Activated naive CD4-positive, alpha-beta T cell (primary cell): ENCODE measurements at places on chromosomes 3 and 15.

GRCh38 chr15:61521953-61522352 is 292.9 kb upstream of the RORA start:
- no peak for DNase-seq

DNA sequence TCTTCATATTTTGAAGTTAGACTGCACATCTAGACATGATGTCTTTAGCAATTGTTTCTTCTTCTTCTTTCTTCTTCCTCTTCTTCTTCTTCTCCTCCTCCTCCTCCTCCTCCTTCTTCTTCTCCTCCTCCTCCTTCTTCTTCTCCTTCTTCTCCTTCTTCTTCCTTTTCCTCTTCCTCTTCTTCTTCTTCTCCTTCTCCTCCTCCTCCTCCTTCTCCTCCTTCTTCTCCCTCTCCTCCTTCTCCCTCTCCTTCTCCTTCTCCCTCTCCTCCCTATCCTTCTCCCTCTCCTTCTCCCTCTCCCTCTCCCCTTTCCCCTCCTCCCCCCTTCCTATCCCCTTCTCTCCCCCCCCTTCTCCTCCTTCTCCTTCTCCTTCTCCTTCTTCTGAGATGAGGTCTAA is 21.9 kb downstream of the TCF12 start:
- DNase-seq, result no peak

DNA sequence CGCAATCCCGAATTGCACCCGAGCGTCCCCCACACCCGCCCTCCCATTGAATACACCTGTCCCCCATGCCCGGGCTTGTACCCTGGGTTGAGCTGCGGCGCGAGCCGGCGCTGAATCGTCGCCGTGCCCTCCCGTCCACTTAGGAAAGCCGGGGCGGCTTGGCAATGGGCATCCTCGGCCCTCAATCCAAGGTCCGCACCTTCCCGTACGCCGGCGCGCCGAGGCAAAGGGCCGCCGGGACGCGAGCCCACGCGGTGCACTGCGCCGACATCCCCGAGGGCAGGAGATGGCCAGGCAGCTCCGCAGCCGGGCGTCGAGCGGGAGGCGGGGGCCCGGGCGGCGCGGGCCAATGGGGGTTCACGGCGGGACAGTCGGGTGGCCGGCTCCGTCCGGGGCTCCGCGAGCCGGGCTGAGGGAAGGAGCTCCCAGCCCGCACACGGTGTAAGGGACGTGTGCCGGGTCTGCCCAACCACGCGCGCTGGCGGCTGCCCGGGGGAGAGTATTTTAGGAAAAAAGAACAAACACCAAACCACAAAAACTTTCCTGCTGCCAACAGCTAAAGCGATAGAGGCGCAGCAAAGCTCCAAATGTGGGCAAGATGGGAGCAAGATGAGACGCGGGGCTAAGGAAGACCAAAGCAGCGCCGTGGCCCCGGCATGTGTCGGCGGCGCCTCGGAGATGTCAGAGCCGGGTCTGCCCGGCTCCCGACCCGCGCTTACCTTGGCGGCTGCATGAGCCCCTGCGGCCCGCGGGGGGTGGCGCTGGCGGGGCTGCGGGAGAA is 621 bp downstream of the RGMA start:
- no peak for DNase-seq

DNA sequence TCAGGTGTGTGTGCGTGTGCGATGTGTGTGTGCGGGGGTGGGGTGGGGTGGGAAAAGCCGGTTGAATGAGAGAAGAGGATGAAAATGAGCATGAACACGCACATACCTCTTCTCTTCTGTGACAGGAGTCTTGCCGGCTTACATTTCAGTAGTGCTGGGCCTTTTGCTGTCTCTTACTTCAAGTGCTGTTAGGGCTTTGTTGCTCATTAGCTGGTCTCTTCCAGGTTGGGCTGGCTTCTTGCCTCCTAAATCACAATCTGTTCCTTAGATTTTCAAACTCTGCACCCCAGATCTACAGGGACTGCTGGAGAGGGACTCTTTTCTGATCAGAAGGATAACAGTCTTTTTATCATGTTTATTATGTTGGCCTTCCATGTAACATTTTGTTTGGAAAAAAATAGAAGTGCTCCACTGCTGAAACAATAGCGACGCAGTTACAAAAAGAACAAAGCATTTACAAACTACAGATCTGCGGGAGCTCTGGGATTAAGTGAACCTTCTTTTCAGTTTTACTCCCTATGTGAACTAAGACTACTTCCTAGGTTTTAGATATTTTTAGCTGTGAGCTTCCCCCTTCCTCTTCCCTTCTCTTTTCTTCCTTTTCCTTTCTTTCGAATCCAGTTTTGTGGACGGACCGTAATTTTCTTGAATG is 48.5 kb downstream of the USP13 start:
- DNase-seq, result no peak

DNA sequence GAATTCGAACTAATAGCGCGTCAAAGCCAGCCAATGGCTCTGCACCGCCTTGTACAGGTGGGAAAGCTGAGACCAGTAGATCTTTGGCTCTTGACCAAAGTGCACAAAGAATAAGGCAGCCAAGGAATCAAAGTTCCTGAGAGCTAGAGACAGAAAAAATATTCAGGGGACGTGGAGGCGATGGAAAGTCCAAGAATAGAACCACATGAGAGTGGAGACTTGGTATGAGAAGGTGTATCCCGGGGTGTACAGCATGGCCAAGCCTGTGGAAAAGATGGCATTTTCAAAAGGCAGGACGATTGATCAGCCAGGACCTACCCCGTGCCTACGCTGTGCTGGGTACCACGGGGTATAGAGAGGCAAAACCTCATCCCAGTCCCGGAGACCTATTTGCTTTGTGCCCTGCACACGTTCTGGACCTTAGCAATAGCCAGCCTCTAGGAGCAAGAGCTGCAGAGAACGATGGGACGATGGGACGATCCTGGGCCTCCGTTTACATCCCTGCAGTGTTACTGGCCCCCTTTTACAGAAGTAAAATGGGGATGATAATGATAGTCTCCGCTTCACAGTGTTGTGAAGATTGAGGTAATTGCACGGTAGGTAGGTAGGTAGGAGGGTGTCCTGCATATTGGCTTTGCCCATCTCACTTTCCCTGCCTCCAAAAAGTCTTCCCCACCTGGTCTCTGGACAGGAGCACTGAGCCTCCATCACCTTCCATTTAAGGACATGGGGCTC is 583 bp upstream of the RBSN start:
- DNase-seq, result no peak

- peak; percentile 58 for DNase-seq
These were observed 7.2 kb downstream of the CLCN2 start for GRCh38 chr3:184354121-184354728.

DNA sequence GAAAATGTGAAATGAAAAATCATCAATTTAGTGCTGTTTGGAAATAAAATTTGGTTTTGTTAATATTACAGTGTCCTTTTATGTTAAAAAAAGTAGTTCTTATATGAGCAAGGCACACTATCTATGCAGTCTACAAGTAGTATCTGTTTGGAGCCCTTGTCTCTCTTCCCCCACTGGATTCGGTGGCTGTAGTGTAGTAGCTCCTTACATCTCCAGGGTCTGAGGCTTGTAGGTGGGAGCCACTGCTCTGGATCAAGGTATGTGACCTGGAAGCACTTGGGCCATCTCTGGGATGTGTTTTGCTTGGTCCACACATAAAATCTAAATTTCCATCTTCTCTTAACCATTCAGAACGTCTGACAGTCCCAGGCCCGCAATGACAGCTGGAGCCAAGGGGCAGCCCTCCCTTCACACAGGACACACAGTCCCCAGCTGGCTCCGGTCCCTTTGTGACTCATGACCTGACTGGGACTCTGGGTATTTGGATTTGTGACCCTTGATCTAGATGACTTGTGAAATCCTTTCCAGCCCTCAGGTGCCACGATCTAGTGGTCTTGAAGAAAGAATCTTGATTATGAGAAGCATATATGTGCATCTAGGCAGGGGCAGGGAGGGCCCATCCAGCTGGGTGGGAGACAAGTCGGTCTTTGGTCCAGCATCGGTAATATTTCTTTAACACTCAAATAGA is 80.0 kb downstream of the USP13 start:
- no peak for DNase-seq

GRCh38 chr3:32432711-32433530 is 41.3 kb downstream of the CMTM7 start:
- DNase-seq, result no peak

DNA sequence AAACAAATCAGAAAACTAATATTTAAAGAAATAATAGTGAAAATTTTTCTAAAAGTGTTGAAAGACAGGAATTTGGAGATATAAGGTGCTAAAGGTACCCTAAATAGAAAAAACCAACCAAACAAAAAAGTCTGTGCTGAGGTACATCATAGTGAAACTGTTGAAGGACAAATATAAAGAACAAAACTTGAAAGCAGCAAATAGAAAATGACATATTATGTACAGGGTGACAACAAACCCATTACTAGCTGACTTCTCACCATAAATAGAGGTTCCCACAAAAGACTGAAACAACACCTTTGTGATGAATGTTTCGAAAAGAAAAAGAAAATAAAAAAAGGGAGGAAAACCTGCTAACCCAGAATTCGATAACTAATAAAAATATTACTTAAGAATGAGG is 502.5 kb upstream of the NECTIN3 start:
- no peak for DNase-seq

DNA sequence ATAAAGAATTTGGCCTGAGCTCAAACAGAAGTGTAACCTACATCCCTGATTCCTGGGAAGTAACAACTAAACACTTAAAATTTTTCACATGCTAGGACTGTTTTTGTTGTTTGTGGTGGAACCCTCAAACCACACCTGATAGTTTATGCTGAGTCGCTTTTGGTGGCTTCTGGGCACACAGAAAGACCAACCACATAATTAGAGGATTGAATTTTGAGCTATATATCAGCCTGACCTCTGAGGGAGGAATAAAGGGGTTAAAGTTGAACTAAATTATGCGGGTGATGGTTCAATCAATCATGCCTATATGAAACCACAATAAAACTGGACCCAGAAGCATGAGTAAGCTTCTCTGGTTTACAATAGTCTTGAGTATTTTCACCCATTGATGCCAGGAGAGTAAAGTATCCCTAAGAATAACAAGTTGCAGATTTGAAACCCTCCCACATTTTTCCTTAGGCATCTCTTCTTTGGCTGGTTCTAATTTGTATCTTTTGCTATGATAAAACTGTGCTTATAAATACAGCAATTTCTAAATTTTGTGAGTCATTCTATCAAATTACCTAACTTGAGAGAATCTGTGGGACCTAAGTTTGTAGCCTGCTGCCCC is 1304.5 kb upstream of the GBE1 start:
- no peak for DNase-seq

GRCh38 chr3:933326-933725 is 159.5 kb upstream of the CNTN6 start:
- no peak for DNase-seq

- DNase-seq, result no peak
These were observed 36.9 kb downstream of the GALNT15 start for GRCh38 chr3:16211176-16211904.

- DNase-seq, result no peak
These were observed 122.0 kb upstream of the BFSP2 start for GRCh38 chr3:133277813-133278212.

DNA sequence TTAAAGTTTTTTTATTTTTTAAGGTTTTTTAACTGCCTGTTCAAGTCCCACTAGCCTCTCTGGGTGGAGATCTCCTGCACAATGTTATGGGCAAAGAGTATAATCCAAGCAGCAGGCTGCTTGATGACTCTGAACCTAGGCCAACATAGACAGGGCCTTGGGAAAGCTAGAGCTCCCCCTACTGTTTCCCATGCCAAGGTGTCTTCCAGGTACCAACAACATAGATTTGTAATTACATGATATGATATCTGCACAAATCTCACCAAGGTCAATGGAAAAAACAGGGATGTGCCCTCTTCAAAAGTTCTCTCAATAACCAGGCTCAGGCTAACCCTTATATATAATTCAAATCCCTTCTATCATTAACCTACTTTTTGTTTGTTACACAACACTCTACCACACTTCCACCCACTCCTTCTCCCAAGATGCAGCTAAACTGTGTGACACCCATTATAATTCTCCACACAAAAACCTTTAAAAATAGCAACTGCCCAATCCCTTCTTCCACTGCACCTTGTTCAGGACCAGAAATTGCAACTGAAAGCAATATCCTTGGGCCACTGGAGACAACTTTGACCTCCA is 43.8 kb downstream of the RBM15B start:
- no peak for DNase-seq

GRCh38 chr3:95705786-95706418 is 1108.5 kb upstream of the EPHA6 start:
- no peak for DNase-seq

- no peak for DNase-seq
These were observed 52.5 kb upstream of the C15orf61 start for GRCh38 chr15:67468416-67468815.

DNA sequence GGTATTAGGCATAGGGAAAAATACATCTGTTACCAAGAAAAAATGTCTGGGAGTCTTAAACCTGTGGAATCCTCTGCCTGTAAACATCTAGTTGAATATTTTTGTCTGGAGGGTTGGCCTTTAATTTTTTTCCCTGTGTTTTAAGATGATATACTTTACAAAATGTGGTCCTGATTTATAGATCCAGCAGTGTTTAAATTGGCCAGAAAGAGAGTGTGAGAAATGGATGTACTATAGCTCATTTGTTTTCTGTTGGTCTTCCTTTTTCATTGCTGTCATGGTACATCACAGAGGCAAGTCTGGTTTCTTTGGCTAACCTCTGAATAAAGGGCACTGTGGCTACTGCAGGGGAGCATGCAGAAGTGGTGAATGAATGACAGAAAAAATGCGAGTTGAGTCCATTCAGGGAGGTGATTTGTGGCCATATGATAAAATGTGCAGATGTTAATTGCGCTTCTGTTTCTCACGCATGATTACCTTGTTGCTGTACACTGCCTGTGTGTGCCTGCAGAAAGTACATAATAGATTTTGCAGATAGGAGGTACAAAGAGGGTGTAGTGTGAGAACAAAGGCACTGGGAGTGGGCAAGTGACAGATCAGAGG is 150.0 kb downstream of the NFKBIZ start:
- no peak for DNase-seq

- DNase-seq, result no peak
These were observed 1013.3 kb downstream of the TUSC7 start for GRCh38 chr3:117722856-117723255.

- no peak for DNase-seq
These were observed 345.2 kb downstream of the FOXP1 start for GRCh38 chr3:71238355-71238757.

- DNase-seq, result no peak
These were observed 68.9 kb upstream of the ANKRD34C start for GRCh38 chr15:79213650-79214049.

DNA sequence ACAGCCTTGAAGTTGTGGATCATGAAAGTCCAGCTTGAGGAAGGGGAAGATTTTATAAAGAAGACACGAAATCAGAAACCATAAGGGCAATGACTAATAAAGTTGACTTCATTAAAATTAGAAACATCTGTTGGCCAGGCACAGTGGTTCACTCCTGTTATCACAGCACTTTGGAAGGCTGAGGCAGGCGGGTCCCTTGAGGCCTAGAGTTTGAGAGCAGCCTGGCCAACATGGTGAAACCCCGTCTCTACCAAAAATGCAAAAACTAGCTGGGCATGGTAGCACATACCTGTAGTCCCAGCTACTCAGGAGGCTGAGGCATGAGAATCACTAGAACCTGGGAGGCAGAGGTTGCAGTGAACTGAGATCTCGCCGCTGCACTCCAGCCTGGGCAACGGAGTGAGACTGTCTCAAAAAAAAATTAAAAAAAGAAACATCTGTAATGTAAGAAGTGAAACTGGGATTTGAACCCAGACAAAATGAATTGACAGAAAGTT is 7.9 kb upstream of the UBXN7 start:
- DNase-seq, result no peak
